Activated naive CD4-positive, alpha-beta T cell treated with anti-CD3 and anti-CD28 coated beads for 36 hours (primary cell): ENCODE measurements at places on chromosomes 2 and 18. TPM values are rescaled to one million over a fixed set of nuclear protein-coding genes. Genes with fewer than 3 reads are reported as not detected.

- DNase-seq, result no peak
- no peaks in the 10 kb centered on the region for H3K36me3 ChIP-seq
- H3K4me1 ChIP-seq, result no peaks in the 10 kb centered on the region
- peaks cover 2% of the 10 kb centered on the region for H3K27me3 ChIP-seq
- H3K27ac ChIP-seq, result no peak overlapping the region
These were observed 232.6 kb upstream of the PXDN start for GRCh38 chr2:1976728-1977416.

SERPINB11 gene
- total RNA-seq, result not detected

GRCh38 chr2:45748239-45748638 lies 96.8 kb downstream of the PRKCE start:
- H3K4me1 ChIP-seq, result peaks cover 18% of the 10 kb centered on the region
- no peak overlapping the region for H3K4me3 ChIP-seq
- no peak overlapping the region for H3K27ac ChIP-seq
- no peaks in the 10 kb centered on the region for H3K27me3 ChIP-seq
- DNase-seq, result no peak

MAP2 gene
- total RNA-seq, result 0.67 TPM

DNA sequence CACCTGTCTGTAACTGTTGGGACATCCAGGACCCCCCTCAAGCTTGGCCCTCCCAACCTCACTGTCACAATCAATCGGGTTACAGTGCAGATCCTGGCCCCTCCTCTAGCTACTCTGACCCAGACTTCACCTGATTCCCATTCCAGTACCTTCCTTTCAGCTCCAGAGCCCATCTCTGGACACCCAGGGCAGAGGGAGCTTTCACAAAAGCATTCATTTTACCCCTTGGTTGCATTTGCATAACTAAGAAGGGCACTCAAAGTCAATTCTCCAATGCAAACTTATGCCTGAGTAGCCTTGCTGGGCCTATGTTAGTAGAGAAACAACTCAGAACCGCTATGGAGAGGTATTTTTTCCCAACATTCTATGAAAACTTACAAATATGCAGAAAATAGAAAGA lies 7.4 kb downstream of the ZAP70 start:
- peaks cover 46% of the 10 kb centered on the region for H3K36me3 ChIP-seq
- H3K27ac ChIP-seq, result peak overlapping the region; percentile 72
- no peaks in the 10 kb centered on the region for H3K27me3 ChIP-seq
- H3K4me3 ChIP-seq, result no peak overlapping the region
- DNase-seq, result no peak
- H3K4me1 ChIP-seq, result peaks cover 73% of the 10 kb centered on the region

DNA sequence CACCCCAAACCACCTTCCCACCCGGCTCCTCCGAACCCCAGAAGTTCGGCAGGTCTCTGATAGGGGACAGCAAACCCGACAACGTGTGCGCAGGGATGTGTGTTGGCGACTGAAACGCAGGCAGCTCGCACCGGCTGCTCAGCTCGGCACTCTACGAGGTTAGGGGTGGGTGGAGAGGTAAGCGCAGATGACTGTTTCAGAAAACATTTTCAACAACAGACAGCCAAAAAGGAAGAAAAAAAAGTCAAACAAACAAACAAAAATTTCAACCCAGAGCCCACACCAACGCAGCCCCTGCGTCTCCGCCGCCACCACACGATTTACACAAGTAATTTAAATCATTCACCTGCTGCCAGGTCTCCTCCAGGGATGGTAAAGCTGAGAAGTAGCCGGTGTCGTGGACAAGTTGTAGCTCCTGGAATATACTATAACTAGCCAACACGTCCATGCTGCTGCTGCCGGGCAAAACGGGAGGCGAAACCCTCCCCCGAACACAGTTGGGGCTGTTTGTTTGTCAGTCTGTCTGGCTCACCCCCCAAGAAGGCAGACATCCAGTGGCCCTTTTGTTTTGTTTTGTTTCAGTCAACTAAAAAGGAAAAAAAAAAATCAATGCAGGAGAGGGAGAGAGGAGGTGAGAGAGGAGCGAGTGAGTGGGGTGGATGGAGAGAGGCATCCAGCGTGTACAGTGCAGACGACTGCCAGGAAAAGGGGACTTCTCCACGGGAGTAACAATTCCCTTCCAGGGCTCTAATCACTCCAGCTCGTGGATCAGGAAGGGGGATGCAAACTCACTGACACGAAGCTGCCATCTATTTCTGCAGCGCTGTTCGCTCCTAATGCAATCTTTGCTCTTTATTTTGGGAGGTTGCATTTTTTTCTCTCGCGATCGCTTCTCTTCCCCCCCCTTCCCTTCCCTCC lies at the start of gene KLF7:
TSS of gene KLF7 (minus strand) at position 828 of the 918 bp plus-strand sequence. CDS start at position 448, 380 bp downstream.
- peak within 1 kb of the TSS; percentile 96 for H3K27ac ChIP-seq
- peak; percentile 69 for DNase-seq
- H3K36me3 ChIP-seq, result peaks cover 9% of the 10 kb centered on the region
- H3K4me3 ChIP-seq, result peak within 1 kb of the TSS; percentile 95

- H3K4me3 ChIP-seq, result no peak overlapping the region
- peaks cover 2% of the 10 kb centered on the region for H3K4me1 ChIP-seq
- H3K27ac ChIP-seq, result no peak overlapping the region
- no peaks in the 10 kb centered on the region for H3K27me3 ChIP-seq
These were observed 481.6 kb downstream of the EIPR1 start for GRCh38 chr2:2896011-2896410.

DNA sequence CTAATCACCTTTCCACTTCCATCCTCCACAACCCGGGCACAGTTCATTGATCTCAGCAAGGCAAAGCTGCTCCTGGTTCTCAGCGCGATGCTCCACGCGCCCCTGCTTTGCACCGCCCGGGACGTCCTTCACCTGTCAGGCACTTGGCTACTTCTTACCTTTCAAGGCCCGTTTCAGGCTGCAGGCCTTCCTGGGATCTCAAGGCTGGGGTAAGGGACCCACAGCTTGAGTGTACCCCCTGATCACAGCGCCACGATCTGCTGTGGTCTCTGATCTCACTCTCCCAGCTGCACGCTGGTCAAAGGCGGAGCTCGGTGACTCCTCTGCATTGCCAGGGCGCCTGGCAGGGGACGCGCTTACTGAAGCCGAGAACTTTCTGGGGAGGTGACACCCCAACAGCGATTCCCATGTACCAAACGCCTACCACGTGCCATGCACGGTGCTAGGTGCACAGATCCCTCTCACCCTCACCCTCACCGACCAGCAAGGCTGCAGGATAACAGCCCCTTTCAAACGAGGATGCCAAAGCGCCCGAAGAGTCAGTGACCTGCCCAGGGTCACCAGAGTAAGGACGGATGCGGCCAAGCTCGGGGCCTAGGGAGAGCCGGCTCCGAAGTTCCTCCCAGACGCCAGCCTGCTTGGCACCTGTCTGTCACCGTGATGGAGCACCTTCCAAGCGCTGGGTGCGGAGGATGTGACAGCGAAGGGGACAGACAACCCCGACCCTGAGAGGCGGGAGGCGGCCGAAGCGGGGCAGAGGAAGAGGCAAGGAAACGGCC lies 818 bp downstream of the ITGB1BP1 start:
- peak; percentile 65 for DNase-seq
- peak overlapping the region; percentile 88 for H3K27ac ChIP-seq
- peaks cover 24% of the 10 kb centered on the region for H3K36me3 ChIP-seq

- no peaks in the 10 kb centered on the region for H3K27me3 ChIP-seq
- H3K36me3 ChIP-seq, result no peaks in the 10 kb centered on the region
- DNase-seq, result no peak
- H3K4me1 ChIP-seq, result no peaks in the 10 kb centered on the region
- H3K4me3 ChIP-seq, result no peak overlapping the region
- H3K27ac ChIP-seq, result no peak overlapping the region
These were observed 21.5 kb upstream of the REEP1 start for GRCh38 chr2:86358957-86359356.

PPP1R1C gene
- total RNA-seq, result not detected

GRCh38 chr2:42770288-42771131 lies 6.6 kb upstream of the OXER1 start:
- H3K27ac ChIP-seq, result no peak overlapping the region
- H3K27me3 ChIP-seq, result no peaks in the 10 kb centered on the region
- H3K36me3 ChIP-seq, result no peaks in the 10 kb centered on the region
- H3K4me3 ChIP-seq, result no peak overlapping the region

GRCh38 chr2:232319803-232320442 lies 58.6 kb upstream of the ALPP start:
- no peaks in the 10 kb centered on the region for H3K27me3 ChIP-seq
- peaks cover 76% of the 10 kb centered on the region for H3K4me1 ChIP-seq
- H3K27ac ChIP-seq, result peak overlapping the region; percentile 79
- H3K36me3 ChIP-seq, result peaks cover under 1% of the 10 kb centered on the region
- peak; percentile 25 for DNase-seq

GRCh38 chr2:226446406-226447001 lies 353.1 kb downstream of the IRS1 start:
- H3K27me3 ChIP-seq, result peaks cover 13% of the 10 kb centered on the region
- H3K4me3 ChIP-seq, result no peak overlapping the region
- H3K36me3 ChIP-seq, result no peaks in the 10 kb centered on the region
- DNase-seq, result no peak
- no peak overlapping the region for H3K27ac ChIP-seq
- H3K4me1 ChIP-seq, result no peaks in the 10 kb centered on the region
